CD14-positive monocyte (primary cell): ENCODE measurements at places on chromosomes 1 and 21.

DNA sequence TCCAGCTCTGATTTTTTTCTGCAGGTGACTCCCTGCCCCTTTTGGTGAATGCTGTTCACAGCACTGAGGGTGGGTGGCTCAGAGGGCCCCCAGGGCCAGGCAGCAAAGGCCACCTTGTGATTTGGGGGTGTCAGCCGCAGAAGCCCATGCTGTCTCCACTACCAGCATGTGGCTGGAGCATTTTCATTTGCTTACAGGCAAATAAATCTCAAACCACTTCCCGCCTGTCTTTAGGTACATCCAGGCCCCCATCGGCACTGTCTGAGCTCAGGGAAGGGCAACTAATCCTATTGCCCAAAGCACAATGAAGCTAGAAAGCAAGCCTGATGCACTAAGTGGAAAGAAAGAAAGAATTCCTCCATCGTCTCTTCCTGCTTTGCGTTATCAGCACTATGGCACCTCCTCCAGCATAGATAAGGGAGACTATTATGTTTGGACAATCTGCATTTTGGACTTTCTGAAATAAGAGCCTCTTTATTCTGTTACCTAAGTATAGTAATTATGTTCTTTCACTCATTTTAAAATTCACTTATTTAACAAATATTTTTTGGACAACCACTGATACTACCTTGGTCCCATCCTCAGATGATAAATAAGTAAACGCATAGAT is 100.5 kb upstream of the TLR5 start:
- no peak for DNase-seq
- no peaks in the 10 kb centered on the region for H3K27me3 ChIP-seq

DNA sequence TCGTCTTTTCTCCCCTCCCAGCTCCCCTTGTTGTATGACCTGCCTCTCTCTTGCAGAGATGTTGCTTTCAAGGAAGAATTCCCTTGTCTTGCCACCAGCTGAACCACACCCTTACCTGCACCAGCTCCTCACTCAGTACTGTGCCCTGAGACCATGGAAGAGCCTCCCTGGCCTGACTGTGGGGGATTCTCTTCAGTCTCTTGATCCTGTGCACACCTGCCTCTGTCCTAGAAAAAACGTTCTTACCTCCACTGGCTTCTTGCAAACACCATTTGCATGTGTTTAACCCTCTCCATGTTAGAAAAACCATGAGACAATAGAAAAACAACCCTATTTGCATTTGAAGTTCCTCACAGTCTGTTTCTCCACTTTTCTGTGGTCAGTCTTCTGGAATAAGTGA is 43.3 kb upstream of the FCRL4 start:
- no peak for DNase-seq
- no peak overlapping the region for H3K4me3 ChIP-seq
- no peaks in the 10 kb centered on the region for H3K36me3 ChIP-seq
- peaks cover 37% of the 10 kb centered on the region for H3K27me3 ChIP-seq

- H3K4me1 ChIP-seq, result peaks cover 97% of the 10 kb centered on the region
- peaks cover 45% of the 10 kb centered on the region for H3K36me3 ChIP-seq
- no peaks in the 10 kb centered on the region for H3K27me3 ChIP-seq
- H3K27ac ChIP-seq, result peak overlapping the region; percentile 98
Observed at GRCh38 chr1:27626031-27626935, 8.7 kb downstream of the FGR start.

- peaks cover 31% of the 10 kb centered on the region for H3K4me1 ChIP-seq
- H3K27ac ChIP-seq, result no peak overlapping the region
- DNase-seq, result no peak
- H3K36me3 ChIP-seq, result peaks cover 9% of the 10 kb centered on the region
- H3K4me3 ChIP-seq, result no peak overlapping the region
Observed at GRCh38 chr1:183620311-183620710, 15.3 kb downstream of the ARPC5 start.

GRCh38 chr1:53556657-53557227 is 97.5 kb downstream of the DMRTB1 start:
- no peak overlapping the region for H3K27ac ChIP-seq
- DNase-seq, result no peak
- no peak overlapping the region for H3K4me3 ChIP-seq
- no peaks in the 10 kb centered on the region for H3K27me3 ChIP-seq
